Stimulated activated CD4-positive, alpha-beta T cell treated with anti-CD3 and anti-CD28 coated beads, Interleukin-12 subunit alpha, Interleukin-12 subunit beta, amount 100 ng/mL, for 24 hours (primary cell): ENCODE measurements at places on chromosomes 11 and 22.
A peak's percentile ranks its signal among the peaks of the same experiment; 100 is the strongest.

GRCh38 chr11:62044639-62045121 is 77.2 kb upstream of the FTH1 start:
- DNase-seq: no peak

GRCh38 chr11:82859750-82860149 is 40.5 kb downstream of the PRCP start:
- no peak for DNase-seq

DNA sequence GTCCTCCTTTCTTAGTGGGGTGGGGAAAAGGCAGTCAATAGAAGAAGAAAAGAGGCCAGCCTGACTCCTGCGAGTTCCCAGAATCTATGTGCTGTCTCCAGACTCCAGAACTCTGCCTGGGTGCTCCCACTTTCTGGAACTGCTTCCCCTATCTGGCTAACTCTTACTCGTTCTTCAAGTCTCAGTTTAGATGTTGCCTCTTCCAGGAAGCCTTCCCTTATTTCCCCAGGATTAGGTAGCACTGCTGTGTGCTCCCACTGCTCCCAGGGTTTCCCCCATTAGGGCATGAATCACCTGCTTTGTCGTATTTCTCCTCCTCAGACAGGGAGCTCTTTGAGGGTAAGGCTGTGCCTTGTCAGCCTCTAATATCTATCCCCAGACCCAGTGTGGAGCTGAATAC is 17.5 kb upstream of the SYT7 start:
- no peak for DNase-seq

- DNase-seq: no peak
These were observed 4.6 kb downstream of the HYLS1 start for GRCh38 chr11:125892071-125892470.

- DNase-seq: no peak
These were observed 118.2 kb upstream of the CRYBB3 start for GRCh38 chr22:25081409-25081824.

DNA sequence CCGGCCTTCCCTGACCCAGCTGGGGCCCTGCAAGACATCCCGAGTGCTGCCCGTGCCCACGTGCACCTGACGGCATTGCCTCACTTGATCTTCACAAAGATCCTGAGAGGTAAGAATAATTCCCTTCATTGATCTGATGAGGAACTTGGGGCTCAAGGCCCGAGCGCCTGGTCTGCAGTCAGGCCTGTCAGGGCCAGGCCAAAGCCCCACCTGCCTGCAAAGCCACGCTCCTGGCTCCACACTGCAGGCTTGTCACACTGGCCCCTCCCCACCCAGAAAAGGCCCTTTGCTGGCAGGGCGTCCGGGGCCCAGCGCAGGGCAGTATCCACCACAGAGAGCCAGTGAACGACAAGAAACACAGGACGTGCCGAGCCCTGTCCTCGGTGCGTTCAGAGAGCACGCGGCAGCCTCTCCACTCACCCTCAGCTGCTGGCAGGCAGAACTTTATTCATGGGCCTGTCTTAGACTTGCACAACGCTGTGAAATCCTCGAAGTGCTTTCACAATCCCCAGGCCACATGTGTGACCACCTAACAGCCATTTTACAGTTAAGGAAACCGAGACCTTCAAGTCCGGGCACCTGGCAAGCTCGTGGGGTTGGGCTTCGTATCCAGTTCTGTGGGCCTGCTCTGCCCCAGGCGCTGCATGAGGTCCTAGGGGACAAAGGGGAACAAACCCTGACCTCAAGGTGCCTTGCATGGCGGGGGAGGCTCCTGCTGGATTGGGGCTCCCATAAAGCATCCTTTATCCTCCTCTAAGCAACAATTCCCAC is 14.8 kb downstream of the KIAA0930 start:
- no peak for DNase-seq

DNA sequence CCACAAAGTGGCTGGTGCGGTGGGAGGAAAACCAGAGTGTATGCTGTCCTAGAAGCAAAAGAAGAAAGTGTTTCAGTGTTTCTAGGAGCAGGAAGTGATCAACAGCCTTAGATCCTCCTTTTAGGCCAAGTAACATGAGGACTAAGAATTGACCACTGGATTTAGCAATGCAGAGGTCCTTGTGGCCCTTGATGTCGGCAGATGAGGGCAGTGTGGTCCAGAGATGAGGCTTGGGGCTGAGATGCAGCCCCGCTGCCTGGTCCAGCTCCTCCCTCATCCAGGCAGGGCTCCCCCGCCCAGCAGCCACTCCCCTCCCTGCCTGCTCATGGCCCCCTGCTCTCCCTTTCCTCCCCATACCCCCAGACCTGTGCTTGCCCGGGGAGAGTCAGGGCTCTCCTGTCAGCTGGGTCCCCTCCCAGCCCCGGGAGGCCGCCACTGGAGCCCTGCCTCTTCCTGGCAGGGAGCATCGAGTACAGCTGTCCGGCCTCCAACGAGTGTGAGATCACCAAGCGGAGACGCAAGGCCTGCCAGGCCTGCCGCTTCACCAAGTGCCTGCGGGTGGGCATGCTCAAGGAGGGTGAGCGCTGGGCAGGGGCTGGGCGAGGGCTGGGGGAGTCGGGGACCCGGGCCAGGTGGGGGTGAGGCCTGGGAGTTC is 3.7 kb downstream of the TRMT112 start:
- no peak for DNase-seq

GRCh38 chr22:38707346-38707745 is 1.6 kb downstream of the GTPBP1 start:
- DNase-seq: no peak

DNA sequence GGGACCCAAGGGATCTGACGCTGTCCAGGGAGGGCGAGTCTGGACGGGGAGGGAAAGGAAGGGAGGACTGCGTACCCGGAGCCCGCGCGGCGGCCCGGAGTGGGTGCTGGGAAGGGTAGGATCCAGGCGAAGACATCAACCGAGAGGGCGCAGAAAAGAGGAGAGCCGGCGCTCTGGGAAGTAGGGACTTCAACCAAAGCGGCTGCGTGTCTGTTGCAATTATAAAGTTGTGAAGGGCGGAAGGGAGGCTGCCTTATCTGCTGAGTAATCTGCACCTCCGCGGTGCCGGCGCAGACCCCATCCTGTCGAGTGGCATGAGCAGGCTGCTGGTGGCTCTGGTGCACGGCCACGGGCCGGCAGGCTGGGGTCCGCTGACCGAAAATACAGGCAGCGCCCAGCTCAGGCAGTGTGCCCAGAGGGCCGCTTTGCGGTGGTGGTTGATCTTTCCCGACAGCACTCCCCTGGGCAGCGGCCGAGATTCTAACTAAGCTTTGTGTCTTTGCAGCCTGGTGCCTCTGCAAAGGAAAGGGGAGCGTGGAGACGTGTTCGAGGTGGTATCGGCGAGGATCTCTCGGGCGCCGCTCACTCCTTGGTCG is 978 bp downstream of the C11orf87 start:
- no peak for DNase-seq

DNA sequence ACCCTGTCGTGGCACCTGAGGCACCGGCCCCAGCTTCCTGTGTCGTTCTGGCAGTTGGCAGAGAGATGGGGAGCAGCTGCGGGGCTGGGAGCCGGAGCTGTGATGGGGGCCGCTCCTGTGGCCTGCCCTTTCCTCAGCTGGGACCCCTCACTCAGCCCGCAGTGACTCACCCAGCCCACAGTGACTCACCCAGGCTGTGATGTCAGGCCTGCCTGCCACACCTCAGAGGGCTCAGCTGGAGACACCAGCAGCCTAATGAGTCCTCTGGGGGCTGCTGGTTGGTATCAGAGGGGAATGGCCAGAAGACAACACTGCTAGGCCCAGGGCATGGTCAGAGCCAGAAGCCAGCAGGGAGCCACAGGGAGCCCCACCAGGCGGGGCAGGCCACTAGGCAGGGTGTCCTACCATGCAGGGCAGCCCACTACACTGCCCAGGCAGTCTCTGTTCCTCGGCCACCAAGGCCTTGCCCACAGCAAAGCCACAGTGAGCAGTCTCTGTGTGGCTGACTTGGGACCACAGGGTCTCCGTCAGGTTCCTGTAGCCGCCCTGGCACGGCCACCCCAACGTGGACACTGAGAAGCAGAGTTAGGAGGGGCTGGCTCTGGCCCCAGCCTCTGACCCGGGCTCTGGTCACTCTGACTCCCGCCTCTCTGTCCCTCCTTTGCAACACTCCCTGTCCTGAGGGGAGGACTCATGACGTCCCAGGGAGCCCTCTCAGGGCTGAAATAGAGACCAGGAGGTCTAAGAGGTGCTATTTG is 4.2 kb upstream of the FXYD2 start:
- DNase-seq: peak; percentile 62

DNA sequence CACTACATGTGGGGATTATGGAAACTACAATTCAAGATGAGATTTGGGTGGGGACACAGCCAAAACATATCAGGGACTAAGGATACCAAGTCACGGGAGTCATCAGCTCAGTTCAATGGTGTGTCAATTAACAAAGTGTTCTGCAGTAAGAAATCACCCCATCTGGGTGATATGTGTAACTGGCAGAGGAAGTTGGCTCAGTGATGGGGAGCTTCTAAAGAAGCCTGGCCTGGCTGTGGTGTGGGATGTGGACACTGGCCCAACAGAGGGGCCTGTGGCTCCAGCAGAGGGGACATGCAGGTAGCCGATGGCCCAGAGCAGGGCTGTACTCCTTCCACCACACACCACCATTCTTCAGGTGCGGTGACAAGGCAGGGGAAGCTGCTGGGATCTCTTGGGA is 31.6 kb downstream of the RPS6KA4 start:
- no peak for DNase-seq

GRCh38 chr22:48256041-48256739 is 1493.7 kb downstream of the TBC1D22A start:
- no peak for DNase-seq

- DNase-seq: peak; percentile 7
These were observed 547 bp downstream of the UVRAG start for GRCh38 chr11:75815345-75816168.

- DNase-seq: no peak
These were observed 37.9 kb downstream of the HEPHL1 start for GRCh38 chr11:94059065-94059464.

DNA sequence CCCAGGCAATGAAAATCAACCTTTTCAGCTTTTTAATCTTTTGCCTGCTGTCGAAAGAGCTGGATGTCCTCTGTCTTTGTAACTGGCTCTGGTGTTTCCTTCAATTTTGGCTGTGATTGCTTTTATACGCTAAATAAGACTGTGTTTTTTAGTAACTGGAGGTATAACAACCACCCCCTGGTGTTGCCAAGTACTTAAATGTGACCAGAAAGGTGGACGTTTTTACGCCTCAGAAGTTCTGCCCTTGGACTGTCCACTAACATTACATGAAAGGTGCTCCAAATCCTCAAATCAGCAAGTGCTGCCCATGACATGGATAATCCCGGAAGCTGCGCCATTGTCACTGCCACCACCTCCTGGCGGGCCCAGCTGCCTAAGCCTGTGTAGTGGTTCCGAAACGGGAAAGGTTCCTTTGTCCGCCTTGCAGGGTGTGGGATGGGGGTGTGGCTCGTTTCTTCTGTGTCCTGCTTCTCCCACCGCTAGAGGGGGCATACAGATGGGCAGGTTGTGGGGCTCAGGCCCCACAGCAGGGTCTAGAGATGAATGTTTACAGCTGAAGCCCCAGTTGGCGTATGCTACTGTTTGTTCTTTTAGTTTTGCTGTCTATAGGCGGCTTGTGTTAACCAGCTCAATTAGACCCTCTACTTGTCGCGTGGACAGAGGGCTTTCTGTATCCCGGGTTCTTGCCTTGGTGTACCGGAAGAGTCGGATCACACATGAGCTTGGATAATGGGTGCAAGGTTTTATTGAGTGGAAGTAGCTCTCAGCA is 82.2 kb upstream of the SEPTIN5 start:
- DNase-seq: no peak

DNA sequence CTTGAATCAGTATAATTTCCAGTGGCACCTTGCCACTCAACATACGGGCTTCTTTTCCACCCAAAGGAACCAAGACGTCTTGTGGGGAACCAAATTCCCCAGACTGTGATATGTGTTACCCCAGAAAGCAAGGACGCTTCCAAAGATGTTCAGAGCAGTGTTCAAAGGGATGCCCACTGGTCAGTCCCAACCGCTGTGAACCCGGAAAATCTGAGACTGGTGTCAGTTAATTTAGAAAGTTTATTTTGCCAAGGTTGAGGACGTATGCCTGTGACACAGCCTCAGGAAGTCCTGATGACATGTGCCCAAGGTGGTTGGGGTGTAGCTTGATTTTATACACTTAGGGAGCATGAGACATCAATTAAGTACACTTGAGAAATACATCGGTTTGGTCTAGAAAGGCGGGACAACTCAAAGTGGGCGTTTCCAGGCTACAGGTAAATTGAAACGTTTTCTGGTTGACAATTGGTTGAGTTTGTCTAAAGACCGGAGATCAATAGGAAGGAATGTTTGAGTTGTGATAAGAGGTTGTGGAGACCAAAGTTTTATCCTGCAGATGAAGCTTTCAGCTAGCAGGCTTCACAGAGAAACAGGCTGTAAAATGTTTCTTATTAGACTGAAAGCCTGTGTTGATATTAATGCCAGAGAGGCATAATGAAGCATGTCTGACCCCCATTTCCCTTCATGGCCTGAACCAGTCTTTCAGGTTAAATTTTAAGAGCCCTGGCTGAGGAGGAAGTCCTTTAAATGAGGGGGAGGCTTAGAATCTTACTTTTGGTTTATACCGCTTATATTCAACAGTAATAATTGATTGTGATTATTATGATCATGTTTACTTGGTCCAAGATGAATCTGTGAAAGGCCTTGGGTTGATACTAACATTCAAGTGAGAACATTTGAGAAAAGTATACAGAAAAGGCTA is 6.8 kb downstream of the APOL3 start:
- DNase-seq: no peak

GRCh38 chr22:30178181-30179126 is 68.1 kb downstream of the LIF start:
- peak; percentile 43 for DNase-seq

GRCh38 chr11:122556605-122557004 is 98.9 kb upstream of the UBASH3B start:
- DNase-seq: no peak

GRCh38 chr22:40414838-40415505 is 44.6 kb downstream of the SGSM3 start:
- DNase-seq: no peak

- no peak for DNase-seq
These were observed 107.9 kb upstream of the BMAL1 start for GRCh38 chr11:13169709-13170108.

DNA sequence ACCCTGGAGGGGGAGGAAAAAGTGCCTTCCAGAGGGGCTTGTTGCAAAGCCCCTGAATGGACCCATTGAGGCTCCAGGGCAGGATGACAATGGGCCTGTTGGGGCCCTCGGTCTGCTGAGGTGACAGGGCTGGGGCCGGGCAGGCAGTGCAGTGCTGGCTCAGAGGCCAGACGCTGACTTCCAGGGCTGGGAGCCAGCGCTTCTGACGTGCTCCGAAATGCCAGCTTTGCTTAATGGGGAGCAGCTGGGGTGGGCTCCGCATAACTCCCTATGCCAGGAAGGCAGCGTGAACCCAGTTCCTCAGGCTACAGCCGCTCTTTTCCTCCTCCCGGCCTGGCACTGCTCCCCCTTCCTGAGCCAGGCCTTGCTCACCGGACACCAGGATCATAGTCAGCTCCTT is 17.7 kb downstream of the NAV2 start:
- no peak for DNase-seq
